ENCODE measurements at places on chromosomes 1 and 21. TPM values are rescaled to one million over a fixed set of nuclear protein-coding genes. Genes with fewer than 3 reads are reported as not detected.

TP73 gene
- 5.7 TPM for total RNA-seq

TFF2 gene
- total RNA-seq, result 0.33 TPM

FMN2 gene
- total RNA-seq, result 2.1 TPM

GJA5 gene
- total RNA-seq, result 3.0 TPM

RAB25 gene
- 82.5 TPM for total RNA-seq

COL24A1 gene
- 1.0 TPM for total RNA-seq

IGSF3 gene
- 32.4 TPM for total RNA-seq

DNA sequence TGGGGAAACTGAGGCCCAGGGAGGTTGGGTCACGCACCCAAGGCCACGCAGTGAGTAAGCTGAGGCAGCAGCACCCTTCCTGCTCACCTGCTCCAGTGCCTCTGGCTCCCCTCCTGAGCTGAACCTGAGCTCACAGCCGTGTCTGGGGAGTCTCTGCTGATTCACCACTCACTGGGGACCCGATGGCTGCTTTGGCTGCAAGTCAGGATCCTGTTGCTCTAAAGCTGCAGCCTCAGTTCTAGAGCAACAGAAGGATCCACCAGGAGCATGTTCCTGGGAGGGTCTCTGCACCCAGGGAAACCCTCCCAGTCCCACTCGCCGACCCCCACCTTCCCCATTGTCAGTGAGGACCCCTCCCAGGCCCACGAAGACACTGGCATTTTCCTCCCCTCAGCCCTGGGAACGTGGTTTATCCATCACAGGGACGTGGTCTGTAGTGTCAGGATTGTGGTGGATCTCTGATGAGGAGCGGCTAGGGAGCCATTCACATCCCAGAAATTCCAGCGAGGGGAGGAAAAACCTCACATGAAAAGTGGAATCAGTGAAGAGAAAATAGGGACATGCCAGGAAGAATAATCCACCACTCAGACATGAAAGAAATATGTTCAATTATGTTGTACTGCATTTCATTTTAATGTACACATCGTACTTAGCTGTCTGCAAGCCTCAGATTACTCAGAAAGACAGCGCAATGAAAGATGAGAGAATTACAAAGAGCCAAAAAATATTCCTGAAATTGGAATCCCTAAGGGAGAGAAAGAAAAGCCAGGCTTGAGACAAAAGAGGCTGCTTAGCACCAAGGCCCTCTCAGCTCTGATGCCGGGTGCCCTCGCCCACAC lies 447.2 kb downstream of the MATN1 start:
- DNase-seq, result no peak

GRCh38 chr1:175062858-175063257 lies 4.8 kb upstream of the TNN start:
- no peak for DNase-seq

DNA sequence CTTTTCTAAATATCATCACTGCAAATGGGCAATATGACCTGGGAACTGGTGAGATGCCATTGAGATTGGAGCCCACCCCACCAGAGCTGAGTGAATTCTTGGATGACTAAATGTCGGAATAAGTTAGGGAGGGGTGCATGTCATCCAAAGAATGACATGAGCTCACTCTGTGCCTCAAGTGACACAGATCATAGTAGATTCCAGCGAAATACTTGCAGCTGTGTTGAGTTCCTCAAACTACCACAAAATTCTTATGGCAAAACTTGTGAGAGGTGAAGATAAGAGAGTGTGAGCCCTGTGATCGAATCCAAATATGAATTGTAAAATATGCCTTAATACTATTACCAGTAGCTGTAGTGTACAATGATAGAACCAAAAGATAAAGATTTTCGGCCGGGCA lies 2.3 kb upstream of the TCP10L start:
- no peak for DNase-seq

GRCh38 chr1:118101515-118101844 lies 83.5 kb downstream of the SPAG17 start:
- no peak for DNase-seq

GRCh38 chr1:3263790-3264189 lies 190.7 kb upstream of the ARHGEF16 start:
- no peak for DNase-seq

DNA sequence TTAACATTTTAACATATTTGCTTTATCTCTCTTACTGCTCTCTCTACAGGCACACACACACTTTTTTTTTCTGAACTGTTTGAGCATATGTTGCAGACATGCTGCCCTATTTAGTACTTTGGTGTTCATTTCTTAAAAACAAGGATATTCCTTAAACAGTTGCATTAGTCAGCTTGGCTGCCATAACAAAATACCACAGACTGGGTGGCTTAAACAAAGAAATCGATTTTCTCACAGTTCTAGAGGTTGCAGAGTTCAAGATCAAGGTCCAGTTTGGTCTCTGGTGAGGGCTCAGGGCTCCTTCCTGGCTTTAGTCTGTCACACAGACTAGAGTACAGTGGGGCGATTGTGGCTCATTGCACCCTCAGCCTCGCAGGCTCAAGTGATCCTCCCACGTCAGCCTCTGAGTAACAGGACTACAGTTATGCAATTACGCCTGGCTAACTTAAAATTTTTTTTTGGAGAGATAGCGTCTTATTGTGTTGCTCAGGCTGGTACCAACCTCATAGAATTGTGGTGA lies 46.7 kb downstream of the RPRD2 start:
- no peak for DNase-seq

GRCh38 chr1:45793942-45794604 lies 9.3 kb upstream of the MAST2 start:
- DNase-seq, result no peak

DNA sequence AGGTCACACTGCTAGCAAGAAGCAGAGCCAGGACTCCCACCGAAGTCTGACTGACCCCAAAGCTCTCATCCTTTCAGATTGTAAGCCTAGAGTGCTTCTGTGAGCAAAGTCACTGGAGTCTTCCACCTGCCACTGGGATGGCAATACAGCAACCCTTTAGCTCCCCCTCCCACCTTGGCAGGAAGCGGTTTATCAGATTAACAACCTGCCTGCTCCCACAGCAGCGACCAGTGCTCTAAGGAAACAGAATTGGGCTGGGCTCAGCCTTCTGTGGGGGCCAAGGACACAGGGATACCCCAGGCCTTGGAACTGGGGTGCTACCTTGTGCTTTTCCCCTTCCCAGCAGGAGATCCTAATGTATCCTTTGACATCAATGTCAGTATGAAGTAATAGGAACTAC lies 76.0 kb downstream of the GFI1 start:
- DNase-seq, result no peak

- DNase-seq, result peak; percentile 5
Measured at GRCh38 chr1:19036813-19037605, 80.5 kb upstream of the IFFO2 start.

DNA sequence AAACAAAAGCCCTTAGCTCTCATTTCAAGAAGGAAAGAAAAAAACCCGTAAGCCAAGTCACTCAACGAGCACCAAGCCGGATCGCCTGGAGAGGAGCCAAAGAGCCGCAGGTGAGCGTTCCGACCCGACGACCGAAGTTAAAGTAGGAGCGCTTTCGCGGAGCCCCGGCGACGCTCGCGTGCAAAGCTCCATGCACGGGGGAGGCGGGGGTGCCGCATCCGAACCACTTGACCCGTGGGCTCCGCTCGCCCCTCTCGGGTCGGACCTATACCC lies 382 bp downstream of the GPBP1L1 start:
- peak; percentile 51 for DNase-seq

DNA sequence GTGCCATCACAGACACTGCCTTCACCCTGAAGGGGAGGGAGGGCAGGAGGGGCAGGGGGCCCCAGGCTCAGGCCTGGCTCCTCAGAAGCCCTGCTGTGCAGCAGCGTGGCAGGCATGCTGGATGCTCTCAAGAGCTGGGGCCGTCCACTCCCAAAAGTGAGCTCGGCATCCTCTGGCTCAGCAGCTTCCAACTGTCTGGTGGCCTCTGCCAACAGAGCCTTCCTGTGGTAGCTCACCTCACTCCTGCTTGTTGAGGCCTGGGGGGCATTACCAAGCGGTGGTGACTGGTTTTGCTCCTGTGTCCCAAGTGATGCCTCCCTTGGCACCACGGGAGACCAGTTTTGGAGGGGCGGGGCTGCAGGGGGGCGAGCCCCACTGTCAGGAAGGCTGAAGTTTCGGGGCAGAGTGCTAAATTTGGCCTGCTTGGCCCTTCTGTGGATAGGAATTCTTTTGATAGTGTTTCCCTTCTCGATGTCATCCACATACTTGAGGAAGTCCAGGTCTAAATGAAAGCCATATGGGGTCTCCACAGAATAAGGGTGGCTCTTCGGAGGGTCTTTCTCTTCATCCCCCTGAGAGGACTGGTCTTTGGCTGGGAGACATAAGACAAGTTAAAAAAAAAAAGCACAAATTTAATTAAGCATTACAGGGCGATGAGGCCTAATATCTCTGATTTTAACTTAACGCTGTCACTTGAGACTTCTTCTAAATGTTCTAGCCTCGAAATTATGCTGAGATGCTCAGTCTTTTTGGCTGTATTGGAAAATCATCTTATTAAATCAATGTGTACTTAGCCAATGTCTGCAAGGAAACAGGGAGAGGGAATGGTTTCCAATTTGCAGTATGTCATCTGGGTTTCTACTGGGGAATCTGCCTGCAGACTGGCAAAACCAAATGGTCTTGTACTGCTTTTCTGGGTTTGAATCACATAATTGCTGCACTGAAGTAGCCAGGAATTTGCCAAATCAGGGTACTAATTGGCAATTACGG lies 44.4 kb downstream of the KANK4 start:
- DNase-seq, result no peak

DNA sequence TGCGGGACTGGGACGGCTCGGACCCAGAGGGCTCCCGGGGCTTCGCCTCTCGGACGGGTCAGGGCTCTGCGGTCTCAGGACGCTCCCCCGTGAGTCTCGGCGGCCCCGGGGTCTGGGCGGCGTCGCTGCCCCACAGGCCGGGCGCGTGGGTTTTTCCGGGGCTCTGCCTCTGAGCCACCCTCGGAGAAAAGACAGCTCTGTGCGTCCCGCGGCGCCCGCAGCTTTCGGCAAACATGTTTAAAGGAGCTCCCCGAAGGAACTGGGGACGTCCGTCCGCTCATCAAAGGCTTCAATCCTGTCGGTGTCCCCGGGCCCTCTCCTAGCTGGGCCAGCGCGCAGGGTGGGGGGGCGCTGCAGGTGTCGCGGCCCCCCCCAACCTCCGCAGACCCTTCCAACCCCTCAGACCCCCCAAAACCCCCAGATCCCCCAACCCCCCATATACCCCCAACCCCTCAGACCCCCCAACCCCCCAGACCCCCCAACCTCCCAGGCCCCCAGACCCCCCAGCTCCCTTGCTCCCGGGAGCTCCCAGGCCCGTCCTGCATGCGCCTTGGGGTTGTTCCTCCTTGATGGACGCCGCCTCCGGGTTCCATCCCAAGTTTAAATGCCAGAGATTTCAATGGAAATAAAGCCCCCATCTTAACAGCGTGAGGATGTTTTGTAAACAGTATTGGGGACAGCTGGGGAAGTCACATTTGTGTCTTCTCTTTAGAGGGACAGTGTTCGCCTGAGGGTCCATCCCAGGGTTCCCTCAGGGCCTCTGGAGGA lies 996 bp upstream of the C1orf159 start:
- DNase-seq, result no peak

DNA sequence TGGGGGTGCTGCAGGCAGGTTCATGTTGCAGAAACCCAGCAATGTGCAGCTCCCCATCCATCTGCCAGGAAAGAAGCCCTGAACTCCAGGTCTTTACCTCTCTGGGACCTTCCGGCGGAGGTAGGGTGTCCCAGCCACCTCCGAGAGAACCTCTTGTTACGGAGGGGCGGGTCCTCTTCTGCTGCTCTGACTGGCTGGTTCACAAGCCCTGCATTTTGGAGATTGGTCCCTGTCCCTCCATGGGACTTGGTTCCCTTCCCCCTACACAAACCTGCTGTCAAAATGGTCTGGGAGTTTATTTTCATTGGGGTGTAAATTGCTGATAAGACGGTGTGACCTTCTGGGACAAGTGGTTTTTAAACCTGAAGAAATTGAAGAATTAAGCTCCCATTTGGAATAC lies 8.0 kb upstream of the CELSR2 start:
- DNase-seq, result no peak

GRCh38 chr1:238489006-238489405 lies 598.3 kb upstream of the ZP4 start:
- no peak for DNase-seq

DNA sequence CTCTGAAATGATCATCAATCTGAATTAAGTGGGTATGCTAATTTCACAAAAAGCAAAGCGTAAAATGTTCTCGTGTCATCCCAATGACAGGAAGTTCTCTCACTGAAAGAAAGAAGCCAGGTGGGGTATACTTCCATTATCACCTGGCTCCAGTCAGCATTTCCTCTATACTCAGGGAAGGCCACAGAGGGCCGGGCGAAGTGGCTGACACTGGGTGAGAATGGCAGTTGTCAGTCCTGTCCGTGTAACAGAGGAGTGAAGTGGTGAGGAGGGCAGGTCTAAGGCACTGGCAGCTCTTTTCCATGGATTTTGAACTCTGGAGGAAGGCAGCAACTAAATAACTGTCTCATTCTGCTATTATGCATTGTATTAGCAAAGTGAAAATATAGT lies 60.4 kb downstream of the CAPN2 start:
- DNase-seq, result no peak

GRCh38 chr1:100077531-100077930 lies 55.2 kb downstream of the SASS6 start:
- no peak for DNase-seq

DNA sequence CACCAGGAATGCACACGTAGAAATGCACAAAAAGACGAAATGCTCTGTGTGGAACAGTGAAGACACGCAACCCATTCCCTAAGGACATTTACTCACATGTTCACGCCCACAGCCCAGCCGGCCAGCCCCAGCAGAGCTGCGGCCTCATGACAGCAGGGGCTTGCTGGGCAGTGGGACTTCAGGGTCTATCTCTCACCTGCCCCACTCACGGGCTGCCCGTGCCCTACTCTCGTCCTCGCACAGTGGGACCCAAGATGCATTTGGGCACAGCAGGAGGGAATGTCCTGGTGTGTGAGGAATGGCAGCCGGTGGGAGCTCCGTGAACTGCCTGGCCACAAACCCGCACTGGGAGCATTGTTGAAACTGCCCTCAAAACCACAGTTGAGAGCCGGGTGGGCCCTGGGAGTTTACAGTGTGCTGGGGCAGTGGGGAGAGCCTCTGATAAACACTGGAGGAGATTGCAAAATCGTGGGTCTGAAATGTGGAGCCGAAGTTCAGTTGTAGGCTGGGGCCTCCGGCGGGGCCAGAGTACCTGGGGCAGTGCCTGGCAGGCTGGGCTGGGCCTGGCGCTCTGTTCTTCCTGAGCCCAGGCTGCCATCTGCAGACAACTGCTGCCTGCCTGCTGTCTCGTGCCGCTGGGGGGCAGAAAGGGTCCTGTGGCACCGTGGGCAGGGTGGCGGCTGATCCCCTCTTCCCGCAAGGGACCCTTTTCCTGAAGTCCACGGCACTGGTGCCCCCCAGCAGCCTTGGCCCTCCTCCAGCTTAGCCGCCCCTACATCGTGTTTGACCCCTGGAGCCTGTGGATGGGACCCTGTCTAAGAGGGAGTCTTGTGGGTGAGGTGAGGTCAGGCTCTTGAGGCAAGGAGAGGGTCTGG lies 20.7 kb upstream of the POFUT2 start:
- DNase-seq, result peak; percentile 11

GRCh38 chr1:201185527-201186128 lies 5.0 kb upstream of the IGFN1 start:
- no peak for DNase-seq

- no peak for DNase-seq
Measured at GRCh38 chr1:100452641-100453040, 85.3 kb upstream of the GPR88 start.

Data from WTC11 (cell line).